Pancreas (tissue), 10 donors: ENCODE measurements at places on chromosomes 7 and 10. TPM values are rescaled to one million over a fixed set of nuclear protein-coding genes. Genes with fewer than 3 reads are reported as not detected.

PAX4 gene
- polyA plus RNA-seq, result 0.42 TPM

CHPF2 gene
- 35.3 TPM for polyA plus RNA-seq

GFRA1 gene
- 0.70 TPM for polyA plus RNA-seq

TMEM243 gene
- 23.1 TPM for polyA plus RNA-seq

CHRM2 gene
- polyA plus RNA-seq, result 0.12 TPM

GPR15LG gene
- polyA plus RNA-seq, result 0.23 TPM

ANKRD7 gene
- 0.42 TPM for polyA plus RNA-seq

NACAD gene
- polyA plus RNA-seq, result 3.5 TPM

DNA sequence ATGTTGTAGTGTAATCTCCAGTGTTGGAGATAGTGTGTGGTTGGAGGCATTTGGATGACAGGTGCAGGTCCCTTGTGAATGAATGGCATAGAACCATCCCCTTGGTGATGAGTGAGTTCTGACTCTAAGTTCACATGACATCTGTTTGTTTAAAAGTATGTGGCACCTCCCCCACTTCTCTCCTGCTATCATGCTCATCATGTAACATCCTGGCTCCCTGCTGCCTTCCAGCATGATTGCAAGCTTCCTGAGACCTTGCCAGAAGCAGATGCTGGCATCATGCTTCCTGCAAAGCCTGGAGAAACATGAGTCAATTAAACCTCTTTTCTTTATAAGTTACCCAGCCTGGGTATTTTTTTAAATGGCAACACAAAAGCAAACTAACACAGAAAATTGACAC is 499.0 kb upstream of the SEMA3D start:
- DNase-seq, result no peak

DNA sequence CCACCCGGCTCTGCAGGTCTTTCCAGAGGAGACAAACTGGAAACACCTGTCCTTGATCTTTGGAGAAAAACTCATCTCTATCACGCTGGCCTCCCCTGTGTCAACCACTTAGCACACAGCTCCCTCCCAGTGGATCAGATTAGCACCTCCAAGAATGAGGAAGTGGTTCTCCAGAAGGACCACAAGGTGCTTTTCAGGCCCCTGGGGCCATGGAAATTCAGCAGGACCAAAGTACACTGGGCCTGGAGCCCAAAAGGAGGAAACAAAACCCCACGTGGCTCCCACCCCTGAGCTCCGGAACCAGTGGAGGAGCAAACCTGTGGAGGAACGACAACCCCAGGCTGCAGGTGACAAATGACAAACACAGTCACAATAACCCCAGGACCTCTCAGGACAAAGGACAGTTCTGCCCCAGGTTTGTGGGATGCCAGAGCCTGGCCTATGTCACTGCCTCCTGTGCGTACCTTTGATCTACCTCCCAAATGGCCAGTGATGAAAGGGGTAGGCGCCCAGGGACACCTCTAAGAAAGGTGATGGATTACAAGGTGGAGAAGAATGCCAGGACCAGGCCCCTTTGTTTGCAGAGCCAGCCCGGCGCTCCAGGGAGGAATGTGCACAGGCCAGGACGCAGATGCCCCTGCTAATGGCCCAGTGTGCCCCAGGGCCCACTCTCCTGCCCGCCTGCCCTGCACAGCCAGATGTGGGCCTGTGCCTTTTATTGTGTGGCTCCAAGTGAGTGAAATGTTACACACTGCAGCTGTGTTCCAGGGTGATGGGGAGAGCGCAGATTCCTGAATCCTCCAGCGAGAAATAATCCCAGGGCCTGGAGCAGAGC is 5.7 kb downstream of the TNS3 start:
- DNase-seq, result peak; percentile 81

GRCh38 chr7:116329686-116330503 is 119.6 kb downstream of the TES start:
- no peak for DNase-seq

- no peak for DNase-seq
Measured at GRCh38 chr7:146892151-146892550, 775.5 kb downstream of the CNTNAP2 start.

DNA sequence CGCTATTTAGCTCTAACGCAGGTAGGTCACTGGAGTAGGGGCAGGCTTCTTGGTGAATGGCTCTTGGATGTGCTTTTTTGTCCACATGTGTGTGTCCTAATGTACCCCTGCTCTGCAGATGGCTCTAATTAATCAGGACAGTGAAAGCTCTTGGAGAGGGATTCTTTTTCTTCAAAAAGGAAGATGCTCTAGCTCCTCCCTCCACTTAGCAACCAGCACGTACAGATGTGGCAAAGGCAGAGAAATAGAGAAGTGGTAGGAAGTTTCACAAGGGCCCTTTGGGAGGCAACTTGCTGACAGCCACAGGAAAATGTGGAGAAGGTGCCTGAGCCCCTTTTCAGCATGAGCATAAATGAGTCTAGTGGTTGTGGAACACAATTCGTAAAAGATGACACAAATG is 221.7 kb downstream of the PLXNA4 start:
- DNase-seq, result no peak

DNA sequence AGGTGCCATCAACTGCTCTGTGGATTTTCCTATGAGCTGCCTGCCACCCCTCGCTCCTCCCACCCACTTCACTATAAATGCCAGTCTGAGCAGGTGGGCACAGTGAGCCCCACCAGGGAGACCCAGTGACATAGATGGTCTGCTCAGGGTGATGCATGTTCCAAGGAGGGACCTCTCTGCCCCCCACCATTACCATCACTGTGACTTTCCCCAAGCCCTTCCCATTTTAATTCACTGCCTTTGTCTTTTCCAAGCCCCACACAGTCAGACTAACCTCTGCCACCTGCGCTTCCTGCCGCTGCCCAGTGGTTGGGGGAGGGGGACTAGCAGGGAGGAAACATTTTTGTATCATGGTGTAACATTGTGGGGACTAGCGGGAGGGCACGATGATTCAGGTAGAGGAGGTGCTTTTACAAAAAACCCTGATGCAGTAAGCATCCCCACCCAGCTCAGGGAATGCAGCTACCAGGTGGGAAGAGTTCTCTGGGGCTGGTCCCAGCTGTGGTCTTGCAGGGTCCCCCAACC is 24.6 kb downstream of the PRSS2 start:
- DNase-seq, result no peak

GRCh38 chr10:79106256-79107050 is 37.7 kb downstream of the ZMIZ1 start:
- DNase-seq, result no peak

DNA sequence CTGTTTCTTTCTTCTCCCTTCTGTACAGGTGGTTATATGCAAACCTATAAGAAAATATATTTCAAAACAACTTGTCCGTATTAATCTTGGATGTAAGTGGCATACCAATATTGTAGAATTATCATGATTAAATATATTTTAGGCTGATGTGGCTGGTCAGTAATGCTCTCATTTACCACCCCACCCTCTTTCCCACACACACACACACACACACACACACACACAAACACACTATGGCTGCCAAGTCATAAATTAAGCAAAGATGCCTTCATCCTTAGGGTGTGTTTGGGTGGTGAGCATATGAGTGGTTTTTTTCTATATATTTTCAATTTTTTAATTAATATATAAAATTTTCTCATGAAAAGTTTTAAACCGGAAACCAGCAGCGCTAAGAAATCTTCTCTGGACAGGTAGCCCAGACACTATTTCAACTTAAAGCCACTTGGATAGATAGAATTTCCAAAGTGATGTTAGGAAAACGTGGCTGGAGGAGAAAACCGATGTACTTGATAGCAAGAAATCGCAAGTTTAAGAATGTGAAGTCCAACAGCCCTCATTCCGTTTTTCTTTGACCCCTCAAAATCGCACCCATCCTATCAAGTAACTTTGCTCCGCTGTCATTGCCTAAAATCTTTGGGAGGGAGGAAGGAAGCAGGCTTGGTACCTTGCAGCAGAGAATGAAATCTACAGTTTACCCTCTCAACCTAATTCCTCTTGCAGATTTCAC is 171.7 kb downstream of the FAM107B start:
- no peak for DNase-seq

- no peak for DNase-seq
Measured at GRCh38 chr10:20887706-20888555, 9.2 kb downstream of the NEBL start.

DNA sequence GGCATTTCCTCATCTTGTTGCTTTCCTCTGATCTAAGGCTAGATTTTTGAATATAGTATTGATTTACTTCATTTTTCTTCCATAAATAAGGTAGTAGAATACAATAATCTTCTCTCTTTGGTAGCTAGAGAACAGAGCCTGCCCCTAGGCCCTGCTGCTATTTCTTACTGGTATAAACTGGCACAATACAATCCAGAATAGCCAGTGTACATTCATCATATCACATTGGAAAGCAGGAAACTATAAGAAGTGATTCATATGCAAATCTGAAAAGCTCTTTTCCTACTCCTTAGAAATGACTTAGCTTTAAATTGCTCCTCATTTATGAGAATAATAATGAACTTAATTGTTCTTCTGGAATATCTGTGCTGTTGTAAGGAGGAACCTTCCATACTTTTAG is 100.2 kb downstream of the KCND2 start:
- DNase-seq, result no peak

DNA sequence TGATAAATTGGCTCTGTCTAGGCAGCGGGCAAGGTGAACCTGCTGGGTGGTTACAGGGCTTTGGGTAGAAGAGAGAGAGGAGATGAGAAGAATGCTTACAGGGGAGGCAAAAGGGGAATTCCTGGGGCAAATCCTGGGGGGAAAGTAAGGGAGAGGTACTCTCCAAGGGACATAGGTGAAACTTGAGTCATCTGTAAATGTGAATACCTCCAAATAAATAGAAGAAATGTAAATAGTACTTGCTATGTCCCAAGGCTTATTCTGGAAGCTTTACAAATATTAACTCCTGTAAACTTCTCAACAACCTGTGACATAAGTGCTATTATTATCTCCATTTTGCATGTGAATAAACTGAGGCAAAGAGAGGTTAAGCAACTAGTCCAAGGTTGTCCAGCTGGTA is 57.7 kb upstream of the CDK13 start:
- no peak for DNase-seq

DNA sequence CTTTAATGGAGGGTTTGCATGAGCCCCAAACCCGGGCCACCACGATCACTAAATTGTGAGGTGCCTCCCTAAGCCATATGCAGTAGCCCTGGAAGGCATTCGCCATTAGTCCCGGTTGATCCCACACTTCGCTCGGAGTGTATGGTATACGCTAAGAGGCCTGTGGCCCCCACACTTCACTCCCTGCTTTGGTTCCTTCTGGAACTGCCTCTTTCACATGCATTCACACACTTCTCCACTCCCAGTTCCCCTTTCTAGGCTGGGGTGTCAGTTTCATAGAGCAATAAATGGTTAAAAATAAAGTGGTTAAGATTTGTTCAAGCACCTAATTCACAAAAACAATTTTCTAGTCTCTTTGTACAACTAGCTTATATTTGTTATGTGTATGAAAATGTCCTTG is 212.1 kb upstream of the KCND2 start:
- no peak for DNase-seq

DNA sequence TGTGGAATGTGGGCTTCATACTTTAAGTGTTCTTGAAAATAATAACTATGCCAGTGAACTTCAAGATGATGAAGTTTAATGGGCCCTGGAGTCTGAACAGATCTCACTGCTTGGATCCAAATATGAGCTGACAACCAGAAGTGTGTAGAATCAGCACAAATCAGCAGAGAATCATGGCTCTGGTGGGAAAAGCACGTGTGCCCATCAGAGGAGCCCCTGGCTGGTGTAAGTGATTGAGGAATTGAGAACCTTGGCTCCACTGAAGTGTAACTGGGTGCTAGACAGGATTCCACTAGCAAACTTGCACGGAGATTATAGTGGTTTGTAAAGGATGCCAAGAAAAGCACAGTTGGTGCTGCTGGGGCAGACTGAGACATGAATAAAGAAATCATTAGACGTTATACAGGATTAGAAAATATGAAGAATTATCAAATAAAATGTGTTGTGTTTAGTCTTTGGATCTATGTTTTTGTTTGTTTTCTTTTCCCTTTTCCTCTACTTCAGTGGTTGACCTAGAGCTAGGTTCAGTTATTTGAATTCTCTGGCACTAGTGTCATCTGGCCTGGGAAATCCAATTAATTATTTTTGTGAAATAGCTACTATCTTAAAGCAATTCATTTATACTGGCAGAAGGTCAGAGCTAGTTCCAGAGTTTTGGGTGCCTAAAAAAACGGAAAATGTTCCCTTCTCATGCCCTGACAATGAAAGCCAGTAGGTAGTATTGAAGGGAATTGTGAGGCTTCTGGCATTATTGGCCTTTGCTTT is 175.7 kb upstream of the MEOX2 start:
- no peak for DNase-seq

DNA sequence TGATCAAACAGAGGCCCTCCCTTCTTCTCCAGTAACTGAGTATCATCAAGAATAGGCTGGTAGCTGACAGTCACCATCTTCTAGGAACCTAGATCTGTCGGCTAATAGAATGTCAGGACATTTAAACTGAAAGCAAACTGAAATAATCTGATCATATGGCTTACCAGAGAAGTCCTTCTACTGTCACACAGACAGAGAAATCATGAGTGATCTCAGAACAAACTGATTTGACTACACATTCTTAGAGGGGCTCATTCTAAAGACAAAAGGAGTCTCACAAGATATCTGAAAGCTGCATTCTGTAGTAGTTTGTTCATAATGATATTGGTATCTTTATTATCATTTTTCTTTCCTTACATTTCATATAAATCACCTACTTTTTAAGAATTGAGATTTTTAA is 130.9 kb upstream of the ADCY1 start:
- no peak for DNase-seq

DNA sequence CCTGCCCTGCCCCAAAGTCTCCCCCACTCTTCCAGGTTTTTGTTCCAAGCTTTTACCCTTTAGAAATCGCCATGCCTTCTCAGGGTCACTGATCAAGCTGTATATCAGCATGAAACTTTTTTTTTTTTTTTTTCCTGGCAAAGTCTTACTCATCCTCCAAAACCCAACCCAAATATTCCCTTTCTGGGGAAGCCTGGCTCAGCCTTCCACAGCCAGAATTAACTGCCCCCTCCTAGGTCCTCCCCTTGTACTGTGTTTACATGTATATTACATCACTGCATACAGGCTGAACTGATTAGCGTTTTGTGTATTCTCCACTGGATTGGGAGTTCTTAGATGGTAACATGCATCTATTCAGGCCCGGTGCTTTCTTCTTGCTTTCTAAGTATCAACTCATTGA is 4.6 kb upstream of the NOBOX start:
- DNase-seq, result no peak

DNA sequence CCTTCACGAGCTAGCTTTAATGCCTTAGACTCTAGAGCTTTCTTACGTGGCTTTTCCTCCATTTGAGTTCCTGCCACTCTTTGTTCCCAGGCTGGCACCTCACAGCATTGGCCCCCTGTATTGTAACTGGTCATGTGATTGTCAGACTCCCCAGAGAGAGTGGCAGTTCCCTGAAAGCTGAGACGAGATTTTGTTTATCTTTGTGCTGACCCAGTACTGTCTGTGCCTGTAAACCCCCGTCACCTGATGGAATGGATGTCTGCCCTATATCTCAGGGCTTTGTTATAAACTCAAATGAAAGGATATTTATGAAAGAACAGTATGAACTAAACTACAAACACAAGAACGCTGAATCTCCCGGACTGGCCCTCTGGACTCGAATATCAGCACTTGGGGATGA is 13.0 kb downstream of the NOBOX start:
- DNase-seq, result no peak
